Astrocyte (in vitro differentiated cells and primary cell): ENCODE measurements at places on chromosomes 2 and 18. TPM values are rescaled to one million over a fixed set of nuclear protein-coding genes. Genes with fewer than 3 reads are reported as not detected.

- no peak for DNase-seq
These were observed 856.0 kb downstream of the GALR1 start for GRCh38 chr18:78105611-78106010.

- DNase-seq, result no peak
These were observed 9.7 kb upstream of the ARL5A start for GRCh38 chr2:151837926-151838325.

- DNase-seq, result no peak
These were observed 18.7 kb downstream of the APCDD1 start for GRCh38 chr18:10473132-10473531.

DNA sequence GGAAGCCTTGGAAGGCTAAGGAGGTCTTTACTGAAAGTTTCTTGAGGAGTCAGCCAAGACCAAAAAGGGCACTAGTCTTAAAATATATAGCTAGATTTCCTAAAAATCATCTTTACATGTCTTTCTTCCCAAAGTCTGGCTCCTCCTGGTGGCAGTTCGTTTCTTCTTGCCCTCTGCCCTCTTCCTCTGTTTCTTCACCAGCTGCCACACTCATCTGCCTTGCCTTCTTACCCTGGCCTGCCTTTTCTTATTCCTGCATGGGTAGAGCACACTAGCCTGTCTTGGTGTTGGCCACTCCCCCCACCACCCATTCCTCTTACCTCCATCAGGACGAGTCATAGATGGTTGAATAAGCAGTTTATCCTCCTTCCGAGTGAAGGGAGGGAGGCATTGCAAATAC, 129.8 kb downstream of the RAPGEF4 start:
- no peak for DNase-seq

DNA sequence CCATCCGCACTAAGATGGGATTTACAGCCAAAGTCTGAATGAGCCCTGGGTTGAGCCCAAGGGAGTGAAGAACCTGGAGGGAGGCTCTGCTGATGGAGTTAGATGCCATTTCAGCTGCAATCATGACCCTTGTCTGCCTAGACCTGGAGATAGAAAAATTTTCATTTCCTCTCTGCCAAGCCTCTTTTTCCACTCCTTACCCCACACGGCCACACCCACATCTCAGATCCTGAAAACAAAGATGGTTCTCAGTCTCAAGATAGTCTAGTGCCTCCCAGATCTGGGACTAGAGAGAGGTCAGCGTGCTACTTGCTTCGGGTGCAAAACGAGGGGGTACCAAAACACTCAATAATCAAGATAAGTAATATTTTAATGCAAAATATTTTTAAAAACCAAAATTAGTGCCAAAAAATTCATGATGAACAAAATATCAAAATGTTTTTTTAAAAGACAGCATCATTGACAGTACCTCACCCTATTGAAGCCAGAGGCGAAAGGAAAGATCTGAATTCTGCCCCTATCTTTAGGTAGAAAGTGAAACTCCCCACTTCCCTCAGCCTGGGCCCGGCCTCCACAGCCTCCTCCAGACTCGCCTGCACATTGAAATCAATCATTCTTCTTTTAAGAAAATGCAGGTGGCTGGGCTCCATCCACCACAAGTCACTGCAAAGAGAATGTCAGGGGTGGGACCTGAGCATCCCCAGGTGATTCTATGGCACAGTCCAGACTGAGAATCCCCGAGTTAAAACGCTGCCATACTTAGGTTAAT, 57.8 kb upstream of the GPR45 start:
- DNase-seq, result no peak

- peak; percentile 67 for DNase-seq
These were observed 3.5 kb upstream of the LBX2 start for GRCh38 chr2:74502720-74503505.

DNA sequence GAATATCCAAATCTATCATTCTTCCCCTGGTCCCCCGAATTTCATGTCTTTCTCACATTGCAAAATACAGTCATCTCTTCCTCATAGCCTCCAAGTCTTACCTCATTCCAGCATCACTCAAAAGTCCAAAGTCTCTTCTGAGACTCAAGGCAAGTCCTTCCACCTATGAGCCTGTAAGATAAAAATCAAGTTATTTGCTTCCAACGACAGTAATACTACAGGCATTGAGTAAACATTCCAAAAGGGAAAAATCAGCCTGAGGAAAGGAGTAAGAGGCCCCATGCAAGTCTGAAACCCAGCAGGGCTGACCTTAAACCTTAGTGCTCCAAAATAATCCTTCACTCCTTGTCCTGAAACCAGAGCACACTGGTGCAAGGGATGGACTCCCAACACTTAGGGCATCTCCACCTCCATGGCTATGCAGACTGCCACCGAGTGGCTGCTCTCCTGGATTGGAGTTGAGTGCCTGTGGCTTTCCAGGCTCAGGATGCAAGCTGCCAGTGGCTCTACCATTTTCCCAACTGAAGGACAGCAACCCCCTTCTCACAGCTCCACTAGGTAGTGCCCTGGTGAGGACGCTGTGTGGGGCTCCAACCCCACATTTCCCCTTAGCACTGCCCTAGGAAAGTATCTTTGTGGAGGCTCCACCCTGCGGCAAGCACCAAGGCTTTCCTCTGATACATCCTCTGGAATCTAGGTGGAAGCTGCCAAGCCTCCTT, 16.3 kb downstream of the DTNA start:
- no peak for DNase-seq

DNA sequence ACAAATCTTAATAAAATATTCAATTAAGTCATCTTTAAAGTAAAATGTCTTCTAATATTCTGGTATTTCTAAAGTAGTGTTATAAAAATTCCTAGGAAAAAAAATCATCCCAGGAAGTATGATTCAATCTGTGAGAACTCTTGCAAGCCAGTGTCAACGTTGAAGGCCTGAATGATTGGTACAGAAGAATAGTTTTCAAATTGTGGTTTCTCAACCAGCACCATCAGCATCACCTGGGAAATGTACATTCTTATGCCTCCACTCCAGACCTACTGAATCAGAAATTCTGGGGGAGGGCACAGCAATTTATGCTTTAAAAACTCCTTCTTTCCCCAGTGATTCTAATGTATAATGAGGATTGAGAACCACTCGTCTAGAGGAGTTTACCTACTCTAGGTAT, 62.3 kb upstream of the C2orf15 start:
- peak; percentile 14 for DNase-seq

- peak; percentile 99 for DNase-seq
These were observed 64.9 kb downstream of the MCFD2 start for GRCh38 chr2:46850742-46851141.

GRCh38 chr2:215613888-215614287, 178.0 kb upstream of the FN1 start:
- no peak for DNase-seq

The RNF144A gene
- total RNA-seq, result 2.9 and 4.9 TPM in 2 replicates

The CRYBA2 gene
- not detected in 2 replicates for total RNA-seq

The MAL gene
- total RNA-seq, result 0.41 TPM in 1 of 2 replicates, not detected in the other

The RFX8 gene
- not detected in 2 replicates for total RNA-seq

The CARF gene
- total RNA-seq, result 3.6 and 5.3 TPM in 2 replicates
